ENCODE measurements at places on chromosomes 6 and 20. TPM values are rescaled to one million over a fixed set of nuclear protein-coding genes. Genes with fewer than 3 reads are reported as not detected.
A peak's percentile ranks its signal among the peaks of the same experiment; 100 is the strongest.

EYA2 gene
- 0.10 TPM for total RNA-seq

CFAP61 gene
- 0.12 TPM for total RNA-seq

BPIFB2 gene
- not detected for total RNA-seq

TMEM244 gene
- total RNA-seq = 2.5 TPM

SLC22A7 gene
- total RNA-seq = not detected

GRCh38 chr6:128311944-128312570, 208.3 kb downstream of the PTPRK start:
- no peak for DNase-seq

GRCh38 chr20:13059398-13060136, 50.8 kb downstream of the SPTLC3 start:
- DNase-seq = no peak

- no peak for DNase-seq
These were observed 115.6 kb downstream of the MTHFD1L start for GRCh38 chr6:150981095-150981494.

- DNase-seq = no peak
These were observed 25.8 kb downstream of the CAP2 start for GRCh38 chr6:17419189-17419575.

GRCh38 chr6:151310852-151311767, 71.3 kb downstream of the AKAP12 start:
- DNase-seq = no peak

DNA sequence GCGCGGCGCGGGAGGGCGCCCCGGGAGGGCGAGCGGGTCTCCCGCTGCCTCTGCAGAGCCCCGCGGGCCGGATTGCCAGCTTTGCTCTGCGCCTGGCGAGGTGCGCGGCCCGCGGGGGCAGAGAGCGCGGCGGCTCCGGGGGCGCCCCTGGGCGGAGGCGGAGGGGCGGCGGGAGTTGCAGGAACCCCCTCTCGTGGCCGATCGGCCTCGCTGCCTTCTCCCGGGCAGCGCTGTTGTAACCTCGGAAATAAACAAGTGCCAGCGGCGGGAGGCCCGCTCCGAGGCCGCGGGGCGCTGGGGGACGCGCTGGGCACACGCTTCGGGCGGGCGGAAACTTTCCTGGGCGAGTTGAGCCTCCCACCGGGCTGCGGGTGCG, 1.2 kb downstream of the CDH4 start:
- peak; percentile 22 for DNase-seq

Data from RPMI7951 (cell line).